ENCODE measurements at places on chromosomes 2 and 18. TPM values are rescaled to one million over a fixed set of nuclear protein-coding genes. Genes with fewer than 3 reads are reported as not detected.

The ANKRD44 gene
- 1.3 TPM for polyA plus RNA-seq

The IL1RL2 gene
- polyA plus RNA-seq: 0.67 TPM

The CHCHD5 gene
- 37.1 TPM for polyA plus RNA-seq

The TUBB8B gene
- 0.15 TPM for polyA plus RNA-seq

The FOXI3 gene
- polyA plus RNA-seq: not detected

The IL1RL1 gene
- polyA plus RNA-seq: 2.1 TPM

The FAM110C gene
- 5.5 TPM for polyA plus RNA-seq

The GNAL gene
- 2.7 TPM for polyA plus RNA-seq

The DHRS9 gene
- polyA plus RNA-seq: 4.0 TPM

The TDRD15 gene
- not detected for polyA plus RNA-seq

The IL37 gene
- not detected for polyA plus RNA-seq

The ALPG gene
- not detected for polyA plus RNA-seq

The RAB10 gene
- 25.6 TPM for polyA plus RNA-seq

The BCL11A gene
- polyA plus RNA-seq: 0.30 TPM

The CNGA3 gene
- not detected for polyA plus RNA-seq

The NMUR1 gene
- polyA plus RNA-seq: 2.5 TPM

The GPC1 gene
- polyA plus RNA-seq: 22.5 TPM

The GAL3ST2 gene
- polyA plus RNA-seq: not detected

The LRRC30 gene
- not detected for polyA plus RNA-seq

The NPHP1 gene
- 1.9 TPM for polyA plus RNA-seq

The SLC30A3 gene
- polyA plus RNA-seq: 0.22 TPM

The L3MBTL4 gene
- polyA plus RNA-seq: 1.7 TPM

The CAPN14 gene
- polyA plus RNA-seq: not detected

The CCDC148 gene
- 0.12 TPM for polyA plus RNA-seq

The DSG1 gene
- polyA plus RNA-seq: 0.01 TPM

The CCDC74A gene
- polyA plus RNA-seq: 1.7 TPM

The GIGYF2 gene
- polyA plus RNA-seq: 14.6 TPM

The RNU2-63P gene
- not detected for polyA plus RNA-seq

The DPP10 gene
- not detected for polyA plus RNA-seq

The TBR1 gene
- polyA plus RNA-seq: 0.01 TPM

The SIX3 gene
- not detected for polyA plus RNA-seq

The PPP1CB gene
- 110 TPM for polyA plus RNA-seq

The TMEM169 gene
- polyA plus RNA-seq: 0.62 TPM

The KLHL41 gene
- polyA plus RNA-seq: 0.45 TPM

The STAT4 gene
- 1.7 TPM for polyA plus RNA-seq
